ENCODE measurements at places on chromosomes 2 and 18.
A peak's percentile ranks its signal among the peaks of the same experiment; 100 is the strongest.

- DNase-seq: no peak
Measured at GRCh38 chr2:10366601-10367270, 64.0 kb downstream of the HPCAL1 start.

DNA sequence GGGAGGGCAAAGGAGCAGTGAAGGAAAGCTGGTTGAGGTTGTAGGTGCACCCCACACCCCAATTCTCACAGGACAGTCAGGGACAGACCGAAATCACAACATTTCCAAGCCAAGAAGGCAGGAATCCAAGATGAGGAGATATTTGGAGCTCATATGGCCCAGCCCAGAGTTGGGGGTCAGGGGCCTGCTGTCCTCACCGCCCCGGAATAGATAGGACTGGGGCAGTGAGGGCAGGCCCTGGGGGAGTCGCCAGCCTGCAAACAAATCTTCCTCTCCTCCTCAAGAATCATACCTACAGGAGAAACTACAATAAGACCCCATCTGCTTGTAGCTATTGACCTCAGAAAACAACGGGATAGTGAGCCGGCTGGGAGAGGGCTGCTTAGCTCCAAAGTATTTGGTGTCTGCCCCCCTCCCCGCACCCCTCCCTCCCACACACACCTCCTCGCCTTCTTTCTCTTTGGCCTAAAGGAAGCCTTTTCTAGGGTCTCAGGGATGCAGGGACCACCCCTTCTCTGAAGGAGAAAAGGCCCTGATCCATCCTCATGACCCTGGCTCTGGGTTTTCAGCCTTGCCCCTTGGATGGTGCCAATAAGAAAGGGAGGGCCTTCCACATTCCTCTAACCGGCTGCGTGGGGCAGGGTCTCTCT is 3.8 kb downstream of the EN1 start:
- DNase-seq: no peak

GRCh38 chr2:205086662-205087061 is 541.4 kb downstream of the PARD3B start:
- DNase-seq: no peak

- DNase-seq: no peak
Measured at GRCh38 chr2:38438133-38438882, 61.2 kb upstream of the ATL2 start.

- no peak for DNase-seq
Measured at GRCh38 chr2:17793803-17794354, 22.4 kb upstream of the MSGN1 start.

GRCh38 chr2:54915101-54915500 is 135.2 kb downstream of the RTN4 start:
- no peak for DNase-seq

- DNase-seq: no peak
Measured at GRCh38 chr2:71907503-71907902, 240.2 kb downstream of the CYP26B1 start.

DNA sequence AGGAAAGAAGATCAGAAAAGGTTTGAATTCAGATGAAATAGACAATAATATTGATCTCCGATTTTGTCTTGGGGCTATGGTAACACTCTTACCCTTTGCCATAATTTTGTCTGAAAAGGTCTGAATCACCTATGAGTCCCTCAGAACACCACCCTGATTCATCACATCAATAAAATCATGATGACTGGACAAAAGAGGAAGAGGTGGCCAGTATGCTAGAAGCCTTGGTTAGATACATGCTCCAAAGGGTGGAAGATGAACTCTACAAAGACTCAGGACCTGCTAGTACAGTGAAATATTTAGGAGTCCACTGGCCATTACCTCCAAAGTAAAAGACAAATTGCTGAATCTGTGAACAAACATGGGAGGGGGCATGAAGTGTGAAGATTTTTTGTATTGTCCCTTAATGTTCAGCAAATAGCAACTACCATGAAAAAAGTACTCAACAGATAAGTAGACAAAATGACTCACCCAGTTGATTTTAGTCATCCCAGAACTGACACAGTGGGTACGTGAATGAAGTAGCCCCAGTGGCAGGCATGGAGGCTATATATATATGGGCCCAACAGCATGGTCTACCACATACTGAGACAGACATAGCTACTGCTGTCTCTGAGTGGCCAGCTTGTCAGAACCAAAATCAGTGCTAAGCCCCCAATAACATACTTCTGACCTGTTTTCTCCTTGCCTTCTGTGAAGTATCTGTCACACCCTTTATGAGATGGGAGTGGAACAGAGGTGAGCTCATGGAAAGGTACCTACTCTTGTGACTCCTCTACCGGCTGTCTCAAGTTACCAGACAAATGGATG is 36.5 kb upstream of the GLS start:
- DNase-seq: peak; percentile 67

- no peak for DNase-seq
Measured at GRCh38 chr18:51039138-51040112, 9.4 kb downstream of the SMAD4 start.

GRCh38 chr18:43471873-43472272 is 194.6 kb upstream of the SYT4 start:
- no peak for DNase-seq

- DNase-seq: no peak
Measured at GRCh38 chr2:145379934-145380333, 860.0 kb upstream of the ZEB2 start.

GRCh38 chr2:41791523-41791922 is 256.3 kb upstream of the PKDCC start:
- DNase-seq: no peak

- no peak for DNase-seq
Measured at GRCh38 chr18:31683968-31684278, 458 bp downstream of the B4GALT6 start.

DNA sequence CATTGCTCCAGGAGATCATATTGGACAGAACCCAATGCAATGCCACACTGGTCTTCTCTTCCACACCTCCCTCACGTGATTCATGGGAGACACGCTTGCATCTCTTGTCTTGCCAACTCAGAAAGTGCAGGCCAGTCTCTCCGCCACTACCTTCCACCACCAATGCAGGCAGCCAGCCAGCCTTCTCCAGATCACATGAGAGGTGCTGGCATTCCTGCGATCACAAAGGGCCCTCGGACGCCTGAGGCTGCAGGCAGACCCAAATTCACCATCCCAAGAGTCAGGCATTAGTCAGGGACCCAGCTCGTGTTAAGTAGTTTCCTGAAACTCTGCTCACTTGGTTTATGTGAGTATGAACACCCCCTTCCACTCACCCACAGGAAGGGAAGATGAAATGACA is 437.0 kb upstream of the ETAA1 start:
- DNase-seq: no peak

- no peak for DNase-seq
Measured at GRCh38 chr18:74234326-74235171, 57.2 kb downstream of the CYB5A start.

- no peak for DNase-seq
Measured at GRCh38 chr2:235570966-235571692, 77.3 kb downstream of the AGAP1 start.

DNA sequence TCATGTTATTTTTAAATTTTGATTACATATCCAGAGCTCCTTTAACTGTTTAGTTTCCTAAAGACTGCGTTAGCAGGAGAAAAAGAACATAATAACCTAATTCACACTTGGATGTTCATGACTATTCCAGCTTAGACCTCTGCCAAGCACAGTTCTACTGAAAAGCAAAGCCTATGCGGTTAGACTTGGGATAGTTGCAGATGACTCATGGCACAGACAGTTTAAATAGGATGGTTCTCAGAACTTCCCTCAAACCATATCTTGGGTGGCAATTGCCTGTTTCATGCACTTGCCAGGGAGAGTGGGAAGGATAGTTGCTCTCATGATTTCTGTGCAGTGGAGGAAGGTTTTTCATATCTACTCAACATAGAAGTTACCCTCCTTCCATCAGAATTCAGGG is 149.7 kb upstream of the KLHL29 start:
- no peak for DNase-seq

DNA sequence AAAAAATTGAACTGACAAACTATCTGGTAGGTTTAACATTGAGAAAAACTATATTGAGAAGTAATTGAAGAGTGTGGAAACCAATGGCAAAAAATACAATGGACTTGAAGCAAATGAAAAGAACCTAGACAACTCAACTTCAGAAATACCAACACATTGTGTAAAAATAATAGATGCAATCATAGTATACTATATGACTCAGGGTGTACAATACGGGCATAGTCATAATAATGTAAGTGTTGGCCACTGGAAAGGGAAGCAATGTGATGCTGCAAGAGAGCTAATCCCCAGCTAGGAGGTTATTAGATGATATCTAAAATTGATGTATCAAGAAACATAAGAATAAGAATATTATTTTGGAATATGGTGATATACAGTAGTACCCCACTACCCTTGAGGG is 45.3 kb downstream of the SMAD7 start:
- DNase-seq: no peak

DNA sequence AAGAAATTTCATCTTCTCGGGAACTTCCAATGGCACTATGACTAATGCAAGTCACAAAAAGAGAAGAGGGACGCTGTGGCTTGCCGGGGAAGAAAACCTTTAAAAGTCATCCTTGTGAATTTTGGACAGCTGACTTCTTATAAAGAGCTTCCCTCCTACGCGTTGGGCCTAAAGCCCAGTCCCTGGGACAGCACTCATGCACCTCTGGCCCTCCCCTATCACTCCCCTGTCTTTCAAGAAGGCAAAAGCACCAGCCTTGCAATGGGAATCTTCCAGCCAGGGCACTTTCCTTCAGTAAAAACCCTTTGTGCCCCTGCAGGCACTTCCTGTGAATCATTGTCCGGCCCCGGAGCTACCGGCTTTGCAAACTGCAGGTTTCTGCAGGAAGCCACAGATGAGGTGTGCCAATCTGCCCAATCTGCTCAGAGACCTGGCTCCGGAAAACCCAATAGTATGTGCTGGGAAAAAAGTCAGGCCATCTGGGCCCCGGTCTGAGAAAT is 7.1 kb downstream of the MREG start:
- DNase-seq: peak; percentile 72

DNA sequence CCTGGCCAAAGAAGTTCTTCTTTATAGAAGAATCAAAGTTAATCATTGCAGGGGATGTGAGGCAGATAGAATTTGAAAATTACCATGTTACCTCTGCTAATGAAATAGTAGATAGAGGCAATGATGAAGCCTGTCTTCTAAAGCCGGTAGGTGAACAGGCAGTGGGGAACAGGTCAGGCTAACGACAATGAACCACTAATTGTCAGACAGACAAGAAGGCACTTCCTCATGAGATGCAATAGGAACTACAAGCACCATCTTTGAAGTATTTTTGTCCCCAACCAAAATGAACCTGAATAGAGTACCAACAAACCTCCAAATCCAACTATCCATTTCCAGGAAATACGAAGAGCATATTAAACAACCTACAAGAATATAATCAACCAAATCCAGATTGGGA is 41.6 kb upstream of the RAB31 start:
- no peak for DNase-seq

Measured in stimulated activated CD8-positive, alpha-beta memory T cell treated with anti-CD3 and anti-CD28 coated beads, Interleukin-4, amount 100 ng/mL, for 48 hours (primary cell).